ENCODE measurements at places on chromosomes 4 and X. TPM values are rescaled to one million over a fixed set of nuclear protein-coding genes. Genes with fewer than 3 reads are reported as not detected.

DNA sequence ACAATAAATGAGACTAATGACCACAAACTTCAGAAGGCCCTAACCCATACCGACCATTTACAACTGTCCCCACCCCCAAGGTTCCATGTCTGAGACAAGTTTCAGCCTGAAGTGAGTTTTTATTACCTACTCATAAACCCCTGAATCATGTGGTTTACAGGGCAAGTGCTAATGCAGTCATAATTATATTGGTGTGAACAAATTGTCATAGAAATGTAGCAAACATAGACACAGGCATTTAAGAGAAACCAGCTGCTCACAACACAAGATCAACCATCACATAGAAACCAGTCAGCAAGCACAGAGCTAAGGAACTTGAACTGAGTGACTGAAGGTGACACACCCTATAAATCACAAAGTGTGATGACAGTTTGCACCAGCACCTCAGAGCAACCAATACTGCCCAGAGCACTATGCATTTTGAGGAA lies 173.8 kb upstream of the MID1 start:
- no peak for DNase-seq

- DNase-seq = no peak
Observed at GRCh38 chrX:733961-734360, 103.4 kb downstream of the SHOX start.

The FAM9C gene
- total RNA-seq = not detected

The EMCN gene
- not detected for total RNA-seq
